GM12864 (cell line): ENCODE measurements at places on chromosomes 2 and 18.
A peak's percentile ranks its signal among the peaks of the same experiment; 100 is the strongest.

- DNase-seq = no peak
Observed at GRCh38 chr2:164903951-164904350, 51.4 kb downstream of the SLC38A11 start.

GRCh38 chr2:111975053-111975552 is 76.7 kb downstream of the MERTK start:
- no peak for DNase-seq

GRCh38 chr2:46806526-46806925 is 109.1 kb downstream of the MCFD2 start:
- DNase-seq = no peak

GRCh38 chr2:149167001-149167780 is 128.7 kb downstream of the LYPD6B start:
- DNase-seq = peak; percentile 40

DNA sequence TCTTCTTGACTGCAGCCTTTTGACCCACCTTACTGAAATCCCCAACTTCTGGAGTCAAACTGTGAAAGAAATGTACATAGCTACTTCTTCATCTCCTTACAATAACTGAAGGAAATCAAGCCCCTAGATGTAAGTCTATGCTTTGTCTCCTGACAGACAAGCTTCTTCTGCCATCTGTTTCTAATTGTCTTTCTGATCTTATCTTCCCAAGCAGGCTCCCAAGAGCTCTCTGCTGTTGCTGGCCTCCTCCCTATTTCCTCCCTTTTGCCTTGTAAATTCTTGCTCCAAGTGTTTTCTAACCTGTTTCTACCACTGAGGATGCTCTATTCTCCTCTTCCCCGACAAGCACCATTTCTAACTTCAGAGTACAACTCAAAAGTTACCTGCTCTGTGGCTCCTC is 77.4 kb upstream of the OSR1 start:
- DNase-seq = no peak

GRCh38 chr2:36672199-36672598 is 24.3 kb upstream of the VIT start:
- DNase-seq = no peak

GRCh38 chr18:3248062-3248657 is 559 bp downstream of the MYL12A start:
- no peak for DNase-seq

DNA sequence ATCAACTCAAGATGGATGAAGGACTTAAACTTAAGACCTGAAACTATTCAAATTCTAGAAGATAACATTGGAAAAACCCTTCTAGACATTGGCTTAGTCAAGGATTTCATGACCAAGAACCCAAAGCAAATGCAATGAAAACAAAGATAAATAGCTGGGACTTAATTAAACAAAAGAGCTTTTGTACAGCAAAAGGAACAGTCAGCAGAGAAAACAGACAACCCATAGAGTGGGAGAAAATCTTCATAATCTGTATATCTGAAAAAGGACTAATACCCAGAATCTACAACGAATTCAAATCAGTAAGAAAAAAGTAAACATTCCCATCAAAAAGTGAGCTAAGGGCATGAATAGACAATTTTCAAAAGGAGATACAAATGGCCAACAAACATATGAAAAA is 171.2 kb downstream of the ERBB4 start:
- DNase-seq = no peak

DNA sequence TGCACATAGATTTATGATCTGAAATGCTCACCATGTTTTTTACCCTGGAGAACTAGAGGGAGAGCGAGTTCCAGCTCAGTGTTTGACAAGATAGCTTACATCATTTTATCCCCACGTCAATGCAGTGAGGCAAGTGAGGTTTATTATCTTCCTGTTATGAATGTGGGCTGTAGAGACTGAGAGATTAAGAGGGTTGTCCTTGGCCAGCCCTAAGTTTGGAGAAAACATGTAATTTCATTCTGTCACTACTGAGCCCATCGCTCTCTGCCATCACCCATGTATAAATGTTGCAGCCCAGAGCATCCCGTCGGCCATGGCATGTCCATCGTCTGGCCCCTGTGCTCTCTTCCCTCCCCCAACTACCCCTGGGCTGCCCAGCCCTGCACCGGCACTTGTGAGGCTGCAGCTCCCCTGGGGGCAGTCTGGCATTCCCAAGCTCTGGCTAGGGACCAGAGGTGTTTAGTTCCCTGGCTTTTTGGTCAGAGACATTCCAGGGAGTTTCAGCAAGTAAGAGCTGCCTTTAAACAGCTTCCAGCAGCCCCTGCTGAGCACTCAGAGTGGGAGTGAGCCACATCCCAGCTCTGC is 136.7 kb downstream of the ANTXR1 start:
- no peak for DNase-seq

DNA sequence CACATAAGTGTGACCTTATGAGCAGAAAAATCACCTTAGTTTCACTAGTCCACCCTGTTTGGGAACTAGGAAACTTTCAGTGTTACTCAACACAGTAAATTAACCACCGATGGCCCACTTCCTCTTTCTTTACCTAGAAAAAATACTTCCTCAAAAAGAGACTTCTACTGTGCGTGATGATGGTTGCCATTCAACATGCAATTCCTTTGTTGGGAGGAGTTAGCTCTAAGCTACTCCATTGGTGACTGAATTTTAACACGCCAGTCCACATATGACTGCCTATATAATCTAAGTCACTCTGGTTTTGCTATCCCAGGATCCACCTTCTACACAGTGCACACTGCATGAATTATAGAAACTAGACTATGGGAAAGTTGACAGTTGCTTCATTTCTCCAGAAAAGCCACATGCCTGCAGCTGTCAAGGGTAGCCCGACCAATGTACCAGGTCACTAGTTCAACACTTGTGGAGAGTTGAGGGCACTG is 47.8 kb upstream of the REG3G start:
- DNase-seq = peak; percentile 63

GRCh38 chr18:31230495-31230894 is 67.8 kb upstream of the DSC1 start:
- DNase-seq = no peak

DNA sequence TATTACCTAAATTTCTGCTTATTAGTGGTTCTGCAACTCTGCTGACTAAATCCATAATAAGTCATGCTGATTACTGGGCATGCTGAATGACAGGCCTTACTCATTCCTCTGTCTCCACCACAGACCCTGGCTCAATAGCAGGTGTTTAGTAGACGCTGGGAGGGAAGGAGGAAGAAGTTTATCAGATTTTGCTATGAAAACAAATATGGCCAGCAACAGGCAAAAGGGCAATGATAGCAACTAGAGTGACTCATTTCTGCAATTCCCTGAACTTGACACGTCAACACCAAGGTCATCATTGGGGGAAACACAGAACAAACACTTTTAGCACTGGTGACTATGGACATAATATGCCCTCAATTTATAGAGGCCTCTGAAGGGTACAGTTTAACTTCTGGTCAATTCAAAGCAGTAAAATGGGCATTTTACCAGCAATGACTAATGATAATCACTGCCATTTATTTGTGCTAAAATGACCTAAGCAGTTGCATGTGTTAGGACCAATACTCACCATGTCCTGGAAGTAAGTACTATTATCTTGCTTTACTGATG is 35.2 kb downstream of the TMEM163 start:
- peak; percentile 7 for DNase-seq

DNA sequence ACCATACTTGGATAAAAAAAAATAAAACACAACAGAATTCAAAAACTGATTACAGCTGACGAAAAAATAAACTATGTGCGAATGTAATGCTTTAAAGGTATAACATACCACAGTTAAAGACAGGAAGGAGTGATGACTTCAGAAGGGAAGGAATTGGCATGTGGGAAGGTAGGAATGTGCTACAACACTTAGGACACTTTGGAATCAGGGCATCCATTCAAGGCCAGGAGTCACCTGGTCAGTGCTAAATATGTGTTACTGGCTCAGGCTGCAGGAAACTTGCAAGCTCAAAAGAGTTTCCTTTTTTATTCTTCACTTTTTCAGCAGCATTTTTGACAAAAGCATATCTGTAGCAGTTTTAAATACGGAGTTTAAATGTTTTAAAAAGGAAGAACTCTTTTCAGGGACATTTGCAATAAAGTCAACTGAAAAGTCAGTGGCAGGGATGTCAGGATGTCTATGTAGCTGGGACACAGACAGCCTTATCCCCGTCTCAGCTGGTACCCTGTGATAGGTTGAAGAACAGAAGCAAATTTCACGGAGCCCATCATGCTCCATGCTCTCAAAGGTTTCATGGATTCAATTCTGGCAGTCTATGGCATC is 138.0 kb upstream of the KLHL14 start:
- no peak for DNase-seq

- no peak for DNase-seq
Observed at GRCh38 chr18:37395138-37395537, 170.5 kb downstream of the CELF4 start.

- no peak for DNase-seq
Observed at GRCh38 chr2:101788995-101789970, 91.8 kb downstream of the MAP4K4 start.

- DNase-seq = no peak
Observed at GRCh38 chr2:84878459-84878858, 2.4 kb downstream of the TRABD2A start.

DNA sequence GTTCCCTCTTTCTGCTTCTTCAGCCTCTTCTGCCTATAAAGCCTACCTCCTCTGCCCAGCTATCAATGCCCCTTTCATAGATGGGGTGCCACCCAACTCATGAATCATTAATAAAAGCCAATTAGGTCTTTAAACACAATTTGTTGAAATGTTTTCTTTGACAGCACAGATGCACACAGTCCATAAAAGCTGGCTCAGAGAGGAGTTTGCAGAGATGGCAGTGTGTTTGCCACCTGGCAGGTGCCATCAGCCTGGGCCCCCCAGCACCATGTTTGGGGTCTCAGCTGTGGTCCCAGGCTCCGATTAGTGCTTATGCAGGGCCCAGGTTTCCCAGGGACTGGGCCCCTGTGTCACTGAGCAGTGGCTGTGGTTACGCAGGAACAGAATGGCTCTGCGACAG is 7.9 kb upstream of the MC2R start:
- no peak for DNase-seq

GRCh38 chr2:86138736-86139625 is 32.9 kb downstream of the PTCD3 start:
- no peak for DNase-seq

DNA sequence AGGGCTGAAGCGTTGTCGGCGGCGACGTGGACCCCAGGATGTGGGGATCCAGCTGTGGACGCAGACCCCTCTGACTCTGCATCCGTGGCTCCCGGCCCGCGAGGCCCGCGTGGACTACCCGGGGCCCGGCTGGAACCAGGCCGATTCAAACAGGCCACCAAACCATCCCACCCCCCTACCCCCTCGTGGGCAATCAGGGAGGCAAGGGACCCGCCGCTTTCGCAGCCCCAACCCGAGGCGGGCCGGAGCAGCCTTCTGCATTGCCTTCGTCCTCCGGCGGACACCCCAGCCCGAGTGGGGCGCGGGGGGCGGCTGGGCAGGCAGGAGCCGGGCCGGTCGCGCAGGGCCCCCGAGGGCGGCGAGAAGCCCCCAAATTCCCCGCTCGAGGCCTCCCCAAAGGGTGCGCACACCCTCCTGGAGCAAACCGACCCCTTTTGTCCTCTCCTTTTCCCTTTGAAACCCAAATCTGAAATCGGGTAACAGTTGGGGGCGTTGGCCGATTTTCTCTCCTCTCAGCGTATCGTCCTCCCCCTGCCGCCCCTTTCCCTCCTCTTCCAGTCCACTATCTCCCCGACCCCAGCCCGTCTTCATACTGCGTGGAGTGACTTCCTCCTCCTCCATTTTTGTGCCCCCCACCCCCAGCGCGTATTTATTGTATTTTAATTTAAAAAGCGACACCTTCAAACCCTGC is 7.4 kb downstream of the SP9 start:
- DNase-seq = no peak

GRCh38 chr2:8851811-8852560 is 14.6 kb upstream of the KIDINS220 start:
- no peak for DNase-seq

DNA sequence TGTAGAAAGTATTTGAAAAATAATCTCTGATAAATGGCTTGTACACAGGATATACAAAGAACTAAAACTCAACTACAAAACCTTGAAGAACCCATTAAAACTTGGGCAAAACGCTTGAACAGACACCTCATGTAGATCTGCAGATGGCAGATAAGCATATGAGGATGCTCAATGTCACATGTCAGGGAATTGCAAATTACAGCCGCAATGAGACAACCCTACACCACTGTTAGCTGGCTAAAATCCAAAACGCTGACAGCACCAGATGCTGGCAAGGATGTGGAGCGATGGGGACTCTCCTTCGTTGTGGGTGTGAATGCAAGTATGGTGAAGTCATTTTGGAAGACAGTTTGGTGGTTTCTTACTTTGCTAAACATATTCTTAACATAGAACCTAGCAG is 53.7 kb downstream of the SNTG2 start:
- no peak for DNase-seq

GRCh38 chr18:49591775-49592174 is 29.9 kb downstream of the LIPG start:
- DNase-seq = no peak

- no peak for DNase-seq
Observed at GRCh38 chr2:237199577-237199976, 113.9 kb downstream of the COPS8 start.

DNA sequence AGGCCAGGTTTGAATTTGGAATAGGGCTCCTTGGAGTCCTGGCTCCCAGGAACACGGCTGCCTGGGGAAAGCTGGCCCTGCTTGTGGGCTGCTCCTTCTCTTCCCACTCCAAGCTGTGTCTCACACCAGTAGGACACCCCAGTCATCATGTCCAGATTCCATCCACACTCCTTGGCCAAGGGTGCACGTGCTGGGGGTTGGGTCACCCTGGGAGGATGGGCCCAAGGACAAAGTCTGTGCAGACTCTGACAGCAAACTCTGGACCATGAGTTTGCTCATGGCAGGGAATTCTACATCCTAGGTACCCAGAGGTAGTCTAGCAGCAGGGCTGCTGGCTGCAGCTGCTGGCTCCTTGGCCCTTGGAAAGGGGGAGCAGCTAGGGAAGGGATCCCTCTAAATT is 102.4 kb upstream of the EPAS1 start:
- DNase-seq = no peak

GRCh38 chr2:161232571-161232970 is 72.3 kb downstream of the TANK start:
- no peak for DNase-seq

- no peak for DNase-seq
Observed at GRCh38 chr2:220334210-220334609, 706.8 kb downstream of the SLC4A3 start.

- no peak for DNase-seq
Observed at GRCh38 chr2:109398366-109399015, 215.3 kb downstream of the SEPTIN10 start.

GRCh38 chr18:36744261-36744876 is 84.4 kb downstream of the TPGS2 start:
- no peak for DNase-seq

DNA sequence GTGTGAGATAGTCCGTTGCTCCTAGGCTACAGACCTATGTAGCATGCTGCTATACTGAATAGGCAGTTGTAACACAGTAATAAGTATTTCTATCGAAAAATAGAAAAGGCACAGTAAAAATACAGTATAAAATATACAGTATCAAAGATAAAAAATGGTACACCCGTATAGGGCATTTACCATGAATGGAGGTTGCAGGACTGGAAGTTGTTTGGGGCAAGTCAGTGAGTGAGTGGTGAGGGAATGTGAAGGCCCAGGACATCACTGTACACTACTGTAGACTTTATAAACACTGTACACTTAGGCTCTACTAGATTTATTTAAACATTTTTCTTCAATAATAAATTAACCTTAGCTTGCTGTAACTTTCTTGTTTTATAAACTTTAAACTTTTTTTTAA is 3.5 kb downstream of the MAP3K20 start:
- DNase-seq = no peak
